ENCODE measurements at places on chromosomes 7 and 10. TPM values are rescaled to one million over a fixed set of nuclear protein-coding genes. Genes with fewer than 3 reads are reported as not detected.

- H3K4me3 ChIP-seq, result no peak overlapping the region
- no peak for DNase-seq
- no peak overlapping the region for H3K27ac ChIP-seq
- no peaks in the 10 kb centered on the region for H3K36me3 ChIP-seq
- H3K27me3 ChIP-seq, result no peaks in the 10 kb centered on the region
- peaks cover 5% of the 10 kb centered on the region for H3K4me1 ChIP-seq
These were observed 5.1 kb upstream of the HIPK2 start for GRCh38 chr7:139782932-139783331.

DNA sequence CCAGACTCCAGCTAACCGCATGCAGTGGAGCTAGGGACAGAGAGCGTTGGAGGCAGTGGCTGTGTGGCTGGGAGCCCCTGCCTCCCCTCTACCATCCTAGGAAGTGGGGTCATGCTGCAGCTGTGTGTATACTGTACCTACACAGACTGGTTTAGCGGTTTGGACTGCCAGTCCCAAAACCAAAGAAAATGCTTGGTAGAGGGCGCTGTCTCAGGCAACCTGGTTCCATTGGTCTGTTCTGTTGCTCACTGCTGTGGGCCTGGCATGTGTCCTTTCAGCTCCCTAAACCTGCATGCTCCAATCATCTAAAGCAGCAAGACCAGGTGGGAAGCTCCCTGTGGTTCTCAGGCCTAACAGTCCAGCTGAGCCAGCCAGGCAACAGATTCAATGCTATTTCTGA, 4.5 kb downstream of the RBP4 start:
- no peak for DNase-seq
- peaks cover 13% of the 10 kb centered on the region for H3K4me1 ChIP-seq
- H3K27ac ChIP-seq, result no peak overlapping the region
- H3K36me3 ChIP-seq, result no peaks in the 10 kb centered on the region
- H3K4me3 ChIP-seq, result no peak overlapping the region
- H3K27me3 ChIP-seq, result no peaks in the 10 kb centered on the region

GBX1 gene
- total RNA-seq, result not detected

DNA sequence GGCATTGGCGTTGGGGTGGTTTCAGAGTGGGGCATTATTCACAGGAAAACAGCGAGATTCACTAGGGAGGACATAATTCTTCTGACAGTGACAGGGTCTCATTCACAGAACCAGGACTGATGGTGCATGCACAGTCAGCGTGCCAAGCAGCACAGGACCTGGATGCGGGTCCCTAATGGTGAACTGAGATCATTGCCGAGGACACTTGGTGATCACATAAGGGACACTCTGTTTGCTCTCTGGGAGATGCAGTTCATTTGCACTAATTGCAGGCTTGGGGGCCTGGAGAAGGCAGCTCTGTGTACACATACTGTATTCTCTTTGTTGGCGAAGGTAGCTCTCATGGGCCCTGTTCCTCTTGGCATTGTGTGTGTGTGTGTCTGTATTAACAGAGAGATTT, 716.1 kb downstream of the PHTF2 start:
- no peak overlapping the region for H3K4me3 ChIP-seq
- no peaks in the 10 kb centered on the region for H3K4me1 ChIP-seq
- no peak overlapping the region for H3K27ac ChIP-seq
- no peaks in the 10 kb centered on the region for H3K27me3 ChIP-seq

GRCh38 chr7:143283381-143283780, 1.4 kb upstream of the TMEM139 start:
- H3K27me3 ChIP-seq, result no peaks in the 10 kb centered on the region
- no peaks in the 10 kb centered on the region for H3K36me3 ChIP-seq

AMPH gene
- 7.4 TPM for total RNA-seq

GRCh38 chr7:156091519-156092080, 279.3 kb upstream of the SHH start:
- no peaks in the 10 kb centered on the region for H3K27me3 ChIP-seq
- no peak overlapping the region for H3K4me3 ChIP-seq
- no peaks in the 10 kb centered on the region for H3K36me3 ChIP-seq
- no peaks in the 10 kb centered on the region for H3K4me1 ChIP-seq
- H3K27ac ChIP-seq, result no peak overlapping the region
- DNase-seq, result no peak

SPDYE6 gene
- not detected for total RNA-seq

CALHM1 gene
- total RNA-seq, result not detected

AKR1C4 gene
- not detected for total RNA-seq

PNLIPRP1 gene
- total RNA-seq, result not detected

CARD11 gene
- 0.99 TPM for total RNA-seq

GRCh38 chr10:32372000-32372875, 25.3 kb upstream of the EPC1 start:
- DNase-seq, result no peak
- no peaks in the 10 kb centered on the region for H3K36me3 ChIP-seq
- H3K27ac ChIP-seq, result no peak overlapping the region
- H3K4me3 ChIP-seq, result no peak overlapping the region
- peaks cover 84% of the 10 kb centered on the region for H3K4me1 ChIP-seq

DNA sequence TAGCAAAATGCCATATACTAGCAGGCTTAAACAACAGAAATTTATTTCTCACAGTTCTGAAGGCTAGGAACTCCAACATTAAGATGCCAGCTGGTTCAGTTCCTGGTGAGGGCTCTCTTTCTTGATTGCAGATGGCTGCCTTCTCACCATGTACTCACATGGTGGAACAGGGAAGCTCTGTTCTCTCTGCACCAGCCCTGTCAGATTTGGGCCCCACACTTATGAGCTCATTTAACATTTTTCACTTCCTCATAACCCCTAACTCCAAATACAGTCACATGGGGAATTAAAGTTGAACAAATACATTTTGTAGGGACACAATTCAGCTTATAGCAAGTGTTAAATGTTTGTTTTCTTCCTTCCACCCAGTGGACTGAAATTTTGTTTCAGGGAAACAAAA, 218.6 kb upstream of the TAC1 start:
- no peaks in the 10 kb centered on the region for H3K4me1 ChIP-seq
- no peaks in the 10 kb centered on the region for H3K36me3 ChIP-seq
- DNase-seq, result no peak
- H3K27me3 ChIP-seq, result no peaks in the 10 kb centered on the region
- H3K27ac ChIP-seq, result no peak overlapping the region

DNA sequence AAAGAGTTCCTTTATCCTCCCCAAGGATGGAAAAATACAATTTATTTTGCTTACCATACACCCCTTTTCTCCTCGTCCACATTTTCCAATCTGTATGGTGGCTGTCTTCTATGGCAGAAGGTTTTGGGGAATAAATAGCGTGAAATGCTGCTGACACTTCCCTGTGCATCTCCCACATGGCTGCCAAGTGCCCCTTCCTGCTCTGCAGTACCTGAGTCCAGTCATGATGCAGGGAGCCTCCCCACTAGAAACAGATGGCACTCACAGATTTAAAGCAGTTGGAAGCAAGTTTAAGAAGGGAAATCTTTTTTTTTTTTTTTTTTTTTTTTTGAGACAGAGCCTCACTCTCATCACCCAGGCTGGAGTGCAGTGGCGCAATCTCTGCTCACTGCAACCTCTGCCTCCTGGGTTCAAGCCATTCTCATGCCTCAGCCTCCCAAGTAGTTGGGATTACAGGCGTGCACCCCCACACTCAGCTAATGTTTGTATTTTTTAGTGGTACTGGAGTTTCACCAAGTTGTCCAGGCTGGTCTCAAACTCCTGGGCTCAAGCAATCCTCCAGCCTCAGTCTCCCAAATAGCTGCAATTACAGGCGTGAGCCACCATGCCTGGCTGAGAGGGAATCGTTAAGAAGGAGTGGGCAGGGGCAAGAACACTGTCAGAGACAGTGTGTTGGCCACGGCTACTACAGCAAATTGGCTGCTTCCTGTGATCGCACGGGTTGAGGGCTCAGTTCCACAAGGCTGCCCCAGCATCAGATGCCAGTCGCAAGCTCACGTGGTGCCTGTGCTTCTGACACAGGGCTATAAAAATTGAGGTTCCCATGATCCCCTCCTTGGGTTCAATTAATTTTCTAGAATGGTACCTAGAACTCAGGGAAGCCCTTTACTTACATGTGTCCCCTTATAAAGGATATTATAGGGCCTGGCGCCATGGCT, 5.3 kb upstream of the PILRA start:
- H3K27me3 ChIP-seq, result no peaks in the 10 kb centered on the region
- peaks cover 12% of the 10 kb centered on the region for H3K4me1 ChIP-seq
- no peak for DNase-seq
- H3K36me3 ChIP-seq, result no peaks in the 10 kb centered on the region

GRCh38 chr10:129075508-129075907, 391.5 kb upstream of the MGMT start:
- H3K27ac ChIP-seq, result no peak overlapping the region
- peak; percentile 47 for DNase-seq
- H3K27me3 ChIP-seq, result no peaks in the 10 kb centered on the region
- H3K4me1 ChIP-seq, result peaks cover 19% of the 10 kb centered on the region
- H3K4me3 ChIP-seq, result no peak overlapping the region

- DNase-seq, result no peak
- H3K27ac ChIP-seq, result no peak overlapping the region
- H3K4me1 ChIP-seq, result no peaks in the 10 kb centered on the region
- H3K36me3 ChIP-seq, result no peaks in the 10 kb centered on the region
- no peaks in the 10 kb centered on the region for H3K27me3 ChIP-seq
These were observed 301.3 kb upstream of the MGMT start for GRCh38 chr10:129165770-129166169.

DNA sequence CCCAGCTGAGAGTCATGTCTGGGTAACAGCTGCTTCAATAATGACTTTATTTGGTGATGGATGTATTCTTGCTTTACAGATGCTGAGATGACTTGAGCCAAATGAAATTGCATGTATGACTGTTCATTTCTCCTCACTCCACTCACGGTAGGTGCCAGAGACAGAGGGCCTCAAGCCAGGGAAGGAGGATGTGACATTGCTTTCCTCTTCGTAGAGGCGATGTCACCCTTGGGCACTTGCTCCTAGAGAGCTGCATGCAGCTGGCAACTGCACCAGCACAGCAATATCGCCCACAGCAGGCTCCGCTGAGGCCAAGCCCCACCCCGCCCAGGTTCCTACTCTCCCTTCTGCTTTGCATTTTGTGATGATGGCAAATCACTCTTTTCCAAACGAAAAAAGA, 116.6 kb upstream of the AOAH start:
- H3K4me3 ChIP-seq, result no peak overlapping the region
- DNase-seq, result peak; percentile 89
- no peak overlapping the region for H3K27ac ChIP-seq
- no peaks in the 10 kb centered on the region for H3K36me3 ChIP-seq

DNA sequence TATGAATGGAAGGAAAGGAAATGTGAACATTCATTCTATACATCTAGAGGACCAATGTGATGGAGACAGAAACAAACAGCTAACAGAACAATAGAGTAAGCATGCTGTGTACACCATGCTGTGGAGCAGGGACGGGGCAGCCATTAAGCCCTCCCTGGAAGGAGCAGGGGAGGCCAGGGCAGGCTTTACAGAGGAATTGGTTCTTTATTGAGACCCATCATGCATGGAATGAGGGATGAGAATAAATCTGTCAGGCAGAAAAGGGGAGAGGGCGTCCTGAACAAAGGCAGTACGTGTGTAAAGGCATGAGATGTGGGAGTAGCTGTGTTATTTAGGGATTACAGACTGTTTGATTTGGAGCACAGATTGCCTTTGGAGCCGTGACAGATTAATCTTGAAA, 35.2 kb downstream of the STK17A start:
- H3K27me3 ChIP-seq, result no peaks in the 10 kb centered on the region
- no peak overlapping the region for H3K4me3 ChIP-seq
- peaks cover 13% of the 10 kb centered on the region for H3K4me1 ChIP-seq
- no peaks in the 10 kb centered on the region for H3K36me3 ChIP-seq
- no peak overlapping the region for H3K27ac ChIP-seq
- no peak for DNase-seq

DNA sequence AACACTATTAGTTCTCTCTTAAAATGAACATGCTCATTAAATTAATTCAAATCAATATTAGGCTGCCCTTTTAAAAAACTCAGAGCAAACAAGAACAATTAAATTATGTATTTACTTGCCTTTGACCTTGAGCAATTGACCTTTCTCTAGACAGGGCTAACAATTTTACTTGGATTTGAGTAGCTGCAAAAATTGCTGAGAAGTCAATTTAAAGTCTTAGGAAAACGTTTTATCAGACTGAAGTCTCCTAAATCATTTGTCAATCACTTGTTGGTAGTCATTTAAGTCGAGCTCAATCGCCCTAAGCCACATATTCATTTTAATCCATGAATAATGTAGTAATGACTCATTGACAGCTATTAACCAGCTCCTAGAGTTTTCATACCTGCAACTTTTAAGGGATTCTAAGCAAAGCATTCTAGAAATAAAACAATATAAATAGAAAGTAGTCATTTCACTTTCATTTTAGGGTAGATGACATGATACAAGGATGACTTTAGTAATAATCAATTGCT, 84.9 kb upstream of the SEC61G start:
- peaks cover 7% of the 10 kb centered on the region for H3K4me1 ChIP-seq
- no peak overlapping the region for H3K27ac ChIP-seq
- H3K4me3 ChIP-seq, result no peak overlapping the region
- no peaks in the 10 kb centered on the region for H3K36me3 ChIP-seq

LRIT1 gene
- not detected for total RNA-seq

DNA sequence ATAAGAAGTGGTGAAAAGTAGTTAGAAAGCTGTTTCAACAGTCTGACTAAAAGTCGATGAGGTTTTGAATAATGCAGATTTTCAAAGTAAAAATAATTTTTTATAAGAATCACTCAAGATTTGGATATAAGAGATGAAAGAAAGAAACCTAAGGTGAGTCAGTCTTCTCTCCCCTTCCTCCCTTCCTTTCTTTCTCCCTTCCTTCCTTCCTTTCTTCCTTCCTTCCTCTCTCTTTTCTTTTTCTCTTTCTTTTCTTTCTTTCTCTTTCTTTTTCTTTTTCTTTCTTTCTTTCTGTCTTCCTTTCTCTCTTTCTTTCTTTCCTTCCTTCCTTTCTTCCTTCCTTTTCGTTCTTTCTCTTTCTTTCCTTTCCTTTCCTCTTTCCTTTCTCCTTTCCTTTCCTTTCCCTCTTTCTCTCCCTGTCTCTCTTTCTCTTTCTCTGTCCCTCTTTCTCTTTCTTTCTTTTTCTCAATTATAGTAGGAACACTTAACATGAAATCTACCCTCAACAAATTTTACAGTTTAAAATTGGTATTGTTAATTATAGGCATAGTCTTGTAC, 308.6 kb downstream of the ARL4A start:
- no peaks in the 10 kb centered on the region for H3K4me1 ChIP-seq
- no peaks in the 10 kb centered on the region for H3K27me3 ChIP-seq
- H3K36me3 ChIP-seq, result no peaks in the 10 kb centered on the region
- no peak overlapping the region for H3K27ac ChIP-seq
- no peak overlapping the region for H3K4me3 ChIP-seq
- DNase-seq, result no peak

- no peak overlapping the region for H3K27ac ChIP-seq
- no peaks in the 10 kb centered on the region for H3K36me3 ChIP-seq
- DNase-seq, result peak; percentile 53
- H3K4me3 ChIP-seq, result no peak overlapping the region
- H3K4me1 ChIP-seq, result peaks cover 22% of the 10 kb centered on the region
- peaks cover 25% of the 10 kb centered on the region for H3K27me3 ChIP-seq
These were observed 30.0 kb downstream of the PRSS2 start for GRCh38 chr7:142800699-142801260.

- H3K4me1 ChIP-seq, result peaks cover 9% of the 10 kb centered on the region
- no peaks in the 10 kb centered on the region for H3K27me3 ChIP-seq
- H3K36me3 ChIP-seq, result no peaks in the 10 kb centered on the region
- H3K4me3 ChIP-seq, result no peak overlapping the region
- H3K27ac ChIP-seq, result no peak overlapping the region
These were observed 394.5 kb downstream of the SEMA3D start for GRCh38 chr7:84792231-84792893.

- peaks cover 14% of the 10 kb centered on the region for H3K4me1 ChIP-seq
- H3K36me3 ChIP-seq, result no peaks in the 10 kb centered on the region
- no peak for DNase-seq
- no peak overlapping the region for H3K4me3 ChIP-seq
- H3K27ac ChIP-seq, result no peak overlapping the region
These were observed 11.5 kb downstream of the C10orf71 start for GRCh38 chr10:49310460-49310859.
